ENCODE measurements at places on chromosomes 12 and 14.

- no peak for DNase-seq
These were observed 38.5 kb downstream of the TMEM120B start for GRCh38 chr12:121751034-121751433.

DNA sequence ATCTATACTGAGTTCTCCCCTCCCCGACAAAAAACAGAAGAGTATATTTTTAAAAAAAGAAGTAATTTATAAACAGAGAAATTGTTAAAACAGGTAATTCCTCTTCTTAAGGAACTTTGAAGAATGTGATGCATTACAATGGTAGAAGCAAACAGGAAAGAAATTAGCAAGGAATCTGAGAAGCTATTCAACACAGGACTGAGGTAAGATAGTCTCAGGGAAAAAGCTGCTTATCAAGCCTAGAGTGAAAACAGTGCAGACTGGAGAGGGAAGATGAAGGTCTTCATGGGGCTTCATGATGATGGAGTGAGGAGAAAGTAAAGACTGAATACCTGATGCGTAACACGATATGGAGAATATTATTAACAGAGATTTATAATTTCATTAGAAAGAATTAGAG, 880.0 kb downstream of the SLC16A7 start:
- DNase-seq = no peak

GRCh38 chr12:128261757-128262156, 5.2 kb upstream of the TMEM132C start:
- no peak for DNase-seq

DNA sequence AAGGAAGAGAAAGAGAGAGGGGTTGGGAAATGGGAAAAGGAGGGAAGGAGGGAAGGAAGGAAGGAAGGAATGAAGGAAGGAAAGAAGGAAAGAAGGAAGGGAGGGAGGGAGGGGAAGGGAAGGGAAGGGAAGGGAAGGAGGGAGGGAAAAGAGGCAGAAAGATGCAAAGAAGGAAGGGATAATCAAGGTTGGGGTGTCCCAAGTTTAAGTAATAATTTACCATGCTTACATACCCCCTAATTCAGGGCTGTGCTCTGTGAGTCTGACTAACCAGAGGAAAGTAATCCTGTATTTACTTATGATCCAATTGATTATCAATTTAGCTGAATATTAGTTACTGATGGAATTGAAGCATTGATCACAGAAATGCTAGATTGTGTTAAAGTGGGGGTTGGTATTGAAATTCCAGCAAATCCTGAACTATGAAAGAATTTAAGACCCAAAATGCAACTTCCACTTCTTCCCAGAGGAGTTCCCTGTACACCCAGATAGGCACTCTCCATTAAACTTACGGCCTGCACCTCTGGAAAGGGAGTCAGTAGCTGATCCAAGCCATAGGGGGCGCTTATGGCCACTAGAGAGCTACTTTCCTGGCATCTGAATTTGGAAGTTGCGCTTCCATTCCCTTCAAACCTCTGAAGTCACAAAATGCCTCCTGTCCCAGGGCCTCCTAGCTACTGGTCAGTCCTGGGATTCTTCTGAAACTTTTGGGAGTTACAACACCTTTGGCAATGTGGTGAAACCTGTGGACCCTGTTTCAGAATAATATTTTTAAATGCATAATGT, 162.7 kb upstream of the PWP1 start:
- DNase-seq = no peak

DNA sequence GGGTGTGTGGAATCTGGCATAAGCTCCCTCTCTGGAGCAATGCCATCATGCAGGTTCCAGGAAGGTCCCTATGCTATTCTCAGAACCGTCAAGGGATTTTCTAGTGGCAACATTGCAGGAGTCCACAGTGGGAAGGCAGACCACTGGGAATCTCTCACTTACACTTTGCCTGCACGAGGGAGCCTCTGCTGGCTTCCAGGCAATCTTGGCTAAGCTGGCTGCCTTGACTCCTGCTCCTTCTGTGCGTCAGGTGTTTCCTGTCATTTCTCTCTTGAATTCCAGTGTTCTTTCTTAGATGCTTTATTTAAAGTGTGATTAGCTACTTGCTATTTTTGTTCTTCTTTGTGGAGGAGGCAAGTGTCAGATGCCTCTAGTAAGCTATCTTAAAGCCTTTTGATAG, 414.0 kb upstream of the ATP2B1 start:
- DNase-seq = no peak

DNA sequence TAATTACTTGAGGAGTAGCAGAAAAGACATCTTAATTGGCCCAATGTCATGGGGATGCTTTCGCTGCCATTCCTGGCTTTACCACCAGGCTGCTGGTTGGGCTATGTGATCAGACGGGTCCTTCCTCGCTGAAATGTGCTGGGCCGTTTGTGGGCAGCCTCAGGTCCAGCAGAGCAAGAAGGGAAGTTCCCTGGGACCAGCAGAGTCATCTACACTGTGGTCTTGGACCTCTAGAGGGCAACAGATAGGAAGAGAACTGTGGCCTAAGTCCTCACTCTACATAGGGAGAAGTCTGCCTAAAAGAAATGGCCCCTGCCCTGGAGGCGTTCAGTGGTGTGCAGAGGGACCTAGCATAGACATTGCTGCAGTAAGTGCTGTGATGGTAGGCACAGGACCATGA, 10.9 kb downstream of the EVL start:
- peak; percentile 74 for DNase-seq

DNA sequence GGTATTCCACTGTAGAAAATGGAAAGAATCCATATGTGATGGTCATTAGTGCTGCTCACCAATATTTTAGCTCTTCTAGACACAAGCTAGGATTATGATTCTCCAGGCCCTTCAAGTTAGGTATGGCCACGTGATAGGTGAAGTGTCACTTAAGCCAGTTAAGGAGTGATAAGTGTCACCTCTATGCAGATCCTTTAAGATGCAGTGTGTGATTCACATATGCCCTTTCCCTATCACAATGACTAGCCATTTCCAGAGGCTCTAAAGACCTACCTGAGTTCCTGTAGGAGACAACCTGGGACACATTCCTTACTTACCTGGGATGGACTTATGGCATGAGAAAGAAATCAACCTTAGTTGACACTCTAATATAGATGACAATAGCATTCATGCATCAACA, 343.2 kb downstream of the NELL2 start:
- no peak for DNase-seq

DNA sequence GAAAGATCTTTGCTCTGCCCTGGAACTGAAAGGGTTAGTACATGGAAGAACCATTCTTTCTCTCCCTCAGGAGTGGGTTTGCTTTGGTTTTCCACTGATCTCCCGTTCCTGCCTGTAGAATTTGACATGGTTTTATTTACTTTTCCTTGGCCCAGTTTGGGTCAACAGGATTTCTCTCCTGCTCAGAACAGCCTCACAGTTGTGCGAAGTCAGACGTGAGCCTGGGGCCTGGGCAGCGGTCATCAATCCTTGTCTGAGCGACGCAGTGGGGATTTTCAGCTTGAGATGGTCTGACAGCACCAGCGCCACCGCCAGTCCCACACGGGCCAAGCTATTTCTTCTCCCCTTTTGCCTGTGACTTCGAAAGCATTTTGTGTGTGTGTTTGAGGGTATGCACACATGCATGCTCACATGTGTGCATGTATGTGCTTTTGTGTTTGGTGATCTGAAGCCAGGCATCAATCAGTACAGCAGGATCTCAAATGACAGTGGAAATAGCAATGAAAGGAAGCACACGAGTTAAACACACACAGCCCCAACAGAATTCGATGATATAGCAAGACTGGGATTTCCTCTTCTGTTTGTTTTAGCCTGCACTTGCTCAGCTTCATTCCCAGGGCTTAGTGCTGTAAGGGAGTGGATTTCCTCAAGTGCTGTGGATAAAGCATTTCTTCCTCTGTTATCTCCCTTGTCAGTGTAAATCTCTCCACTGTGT, 58.3 kb downstream of the SMOC1 start:
- DNase-seq = no peak

- DNase-seq = peak; percentile 35
These were observed 13.3 kb upstream of the MAP3K9 start for GRCh38 chr14:70822530-70823185.

DNA sequence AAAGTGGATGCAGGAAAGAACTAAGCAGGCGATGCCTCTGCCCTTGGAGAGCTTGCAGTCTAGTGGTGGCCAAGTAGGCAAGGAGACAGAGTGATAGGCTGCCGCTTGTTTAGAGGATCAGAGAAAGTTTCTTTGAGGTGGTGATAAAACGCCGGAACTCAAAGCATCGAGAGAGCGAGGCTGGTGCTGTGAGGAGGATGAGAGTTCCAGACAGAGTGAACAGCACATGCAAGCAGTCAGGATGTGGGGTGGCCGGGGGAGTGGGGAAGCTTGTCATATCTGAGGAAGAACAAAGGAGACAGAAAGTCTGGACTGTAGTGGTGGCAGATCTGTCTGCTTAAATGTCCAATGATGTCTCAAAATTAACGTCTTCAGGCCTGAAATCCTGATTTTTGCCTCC, 319.7 kb downstream of the SNAPC1 start:
- DNase-seq = peak; percentile 12

DNA sequence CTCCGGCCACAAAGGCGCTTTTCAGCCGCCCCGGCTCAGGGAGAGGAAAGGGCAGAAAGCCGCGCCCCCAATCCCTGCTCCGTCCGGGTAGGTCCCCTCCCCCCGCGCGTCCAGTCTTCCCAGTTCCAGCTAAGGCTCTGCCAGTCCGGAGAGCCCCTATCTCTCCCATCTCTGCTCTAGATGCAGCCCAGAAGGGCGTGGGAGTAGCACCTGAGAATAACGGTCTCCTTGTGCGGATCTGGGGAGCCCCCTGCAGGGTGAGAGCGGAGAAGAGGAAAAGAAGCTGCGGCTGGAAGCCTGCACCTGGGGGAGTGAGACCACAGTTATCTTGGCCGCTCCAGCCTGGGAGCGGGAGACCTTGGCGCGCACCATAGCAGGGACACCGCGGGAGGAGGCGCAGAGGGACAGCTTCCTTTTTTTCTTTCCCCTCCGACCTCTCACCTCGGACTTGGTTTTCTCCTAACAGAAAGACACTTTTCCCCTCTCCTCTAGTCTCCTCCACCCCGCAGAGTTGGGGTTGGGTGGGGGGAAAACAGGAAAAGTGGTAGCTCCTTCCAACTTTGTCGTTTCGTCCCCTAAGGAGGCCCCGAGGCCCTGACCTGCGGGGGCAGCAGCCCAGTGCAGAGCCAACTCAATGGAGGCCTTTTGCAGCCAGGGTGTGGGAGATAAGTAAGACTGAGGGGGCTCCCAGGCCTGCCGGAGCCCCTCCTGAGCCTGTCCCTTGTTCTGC, 2.4 kb downstream of the DHH start:
- DNase-seq = peak; percentile 81

DNA sequence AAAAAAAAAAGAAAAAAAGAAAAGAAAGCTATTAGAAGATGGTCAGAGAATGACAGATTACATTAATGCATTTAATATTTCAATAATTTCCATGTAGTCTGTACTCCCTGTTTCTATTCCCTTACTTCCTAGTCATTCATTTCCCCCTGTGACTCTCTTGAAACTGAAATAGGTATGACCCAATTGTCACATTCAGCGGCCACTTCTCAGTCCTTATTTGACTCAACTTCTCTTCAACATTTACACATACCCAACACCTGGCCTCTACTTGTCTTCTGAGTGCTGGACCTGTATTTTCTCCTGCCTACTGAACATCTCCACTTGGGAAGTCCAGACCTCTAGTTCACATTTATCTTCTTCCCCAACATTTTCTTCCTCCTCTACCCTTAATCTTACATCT, 7.2 kb downstream of the EEA1 start:
- peak; percentile 32 for DNase-seq

Measured in activated CD4-positive, alpha-beta T cell treated with anti-CD3 and anti-CD28 coated beads for 36 hours (primary cell).